ENCODE measurements at places on chromosomes 16 and 17. TPM values are rescaled to one million over a fixed set of nuclear protein-coding genes. Genes with fewer than 3 reads are reported as not detected.

The TBC1D3H gene
- not detected for total RNA-seq

The POLR3E gene
- total RNA-seq = 43.5 TPM

The ABCC11 gene
- total RNA-seq = 0.38 TPM

The DCXR gene
- total RNA-seq = 75.3 TPM

Data from regular cardiac myocyte (primary cell).